Activated CD4-positive, alpha-beta T cell treated with anti-CD3 and anti-CD28 coated beads, Interleukin-2, Interleukin-4, amounts not matched to agents 100 ng/mL and 50 ng/mL, durations not matched to agents 16 hours and 8 hours (primary cell): ENCODE measurements at places on chromosomes 13 and 19.

DNA sequence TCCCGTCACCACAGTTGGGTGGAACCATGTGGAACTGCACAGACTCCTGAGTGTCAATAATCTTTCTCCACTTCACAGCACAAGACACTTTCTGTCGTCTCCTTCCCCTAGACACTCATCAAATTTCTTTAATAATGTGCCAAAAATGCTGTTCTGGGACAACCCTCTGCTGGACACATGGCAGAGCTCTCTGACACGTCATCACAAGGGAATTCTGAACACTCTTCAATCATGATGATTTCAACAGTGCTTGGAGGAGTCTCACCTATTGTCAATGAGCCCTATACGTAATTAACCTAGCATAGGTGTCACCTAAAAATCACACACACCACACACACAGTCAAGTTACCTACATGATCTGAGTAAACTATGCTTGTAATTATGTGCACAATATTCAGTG, 141.3 kb downstream of the STOML3 start:
- DNase-seq, result no peak

DNA sequence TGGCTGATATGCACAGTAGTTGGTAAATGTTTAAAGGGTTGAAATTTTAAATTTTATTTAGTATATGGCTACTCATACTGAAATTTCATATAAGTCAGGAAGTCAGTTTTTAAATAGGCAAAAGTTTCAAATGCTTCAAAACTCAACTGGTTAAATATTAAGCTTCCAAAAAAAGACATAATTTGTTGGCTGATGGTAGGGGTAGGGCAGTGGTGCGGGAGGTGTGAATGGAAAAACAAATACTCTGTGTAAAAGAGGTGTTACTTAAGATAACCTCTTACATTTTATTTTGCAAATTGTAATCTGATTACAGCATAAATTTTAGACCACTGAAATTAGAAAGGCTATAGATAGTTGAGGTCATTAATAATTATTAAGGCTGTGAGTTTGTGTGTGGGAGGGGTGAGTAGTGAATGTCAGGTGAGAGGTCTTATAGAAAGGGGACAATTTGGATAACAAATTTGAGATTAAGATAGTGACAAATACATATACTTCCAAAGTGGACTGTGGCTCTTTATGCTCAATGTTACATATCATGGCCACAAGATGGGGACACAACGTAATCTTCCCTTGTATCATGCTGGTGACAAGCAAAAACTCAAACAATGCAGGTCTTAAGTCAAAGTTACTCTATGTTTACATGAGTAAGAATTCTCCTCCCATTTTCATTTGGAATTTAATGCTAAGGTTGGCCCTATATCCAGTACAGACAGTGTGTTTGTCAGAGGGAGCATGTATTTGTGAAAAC, 36.6 kb upstream of the OXGR1 start:
- no peak for DNase-seq

DNA sequence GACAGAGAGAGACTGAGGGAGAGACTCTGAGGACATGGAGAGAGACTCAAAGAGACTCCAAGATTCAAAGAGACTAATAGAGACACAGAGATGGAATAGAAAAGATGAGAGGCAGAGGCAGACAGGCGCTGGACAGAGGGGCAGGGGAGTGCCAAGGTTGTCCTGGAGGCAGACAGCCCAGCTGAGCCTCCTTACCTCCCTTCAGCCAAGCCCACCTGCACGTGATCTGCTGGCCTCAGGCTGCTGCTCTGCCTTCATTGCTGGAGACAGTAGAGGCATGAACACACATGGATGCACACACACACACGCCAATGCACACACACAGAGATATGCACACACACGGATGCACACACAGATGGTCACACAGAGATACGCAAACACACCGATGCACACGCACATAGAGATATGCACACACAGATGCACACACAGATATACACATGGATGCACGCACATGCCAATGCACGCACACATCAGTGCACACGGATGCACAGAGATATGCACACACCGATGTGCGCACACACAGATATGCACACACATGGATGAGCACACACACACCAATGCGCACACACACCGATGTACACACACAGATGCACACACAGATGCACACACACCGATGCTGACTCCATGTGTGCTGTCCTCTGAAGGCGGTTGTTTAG, 3.3 kb upstream of the F10 start:
- no peak for DNase-seq

DNA sequence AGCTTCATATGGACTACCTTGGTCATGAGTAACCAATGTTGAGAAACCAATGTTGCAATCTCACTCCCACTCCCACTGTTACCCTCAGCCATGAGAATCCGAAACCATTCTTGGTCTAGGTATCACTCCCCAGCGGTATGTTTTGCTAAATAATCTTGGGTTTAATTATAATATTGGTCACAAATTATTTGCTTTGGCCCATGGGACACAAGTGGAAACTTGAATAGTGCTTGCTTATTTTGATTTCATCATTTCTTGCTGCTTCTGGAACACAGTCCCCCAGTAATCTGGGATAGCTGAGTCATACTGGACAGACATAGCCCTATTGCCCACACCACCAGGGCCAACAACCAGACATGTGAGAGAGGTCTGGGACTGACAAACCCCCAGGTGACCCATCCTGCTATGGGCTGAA, 171.6 kb upstream of the IPO5 start:
- DNase-seq, result no peak

DNA sequence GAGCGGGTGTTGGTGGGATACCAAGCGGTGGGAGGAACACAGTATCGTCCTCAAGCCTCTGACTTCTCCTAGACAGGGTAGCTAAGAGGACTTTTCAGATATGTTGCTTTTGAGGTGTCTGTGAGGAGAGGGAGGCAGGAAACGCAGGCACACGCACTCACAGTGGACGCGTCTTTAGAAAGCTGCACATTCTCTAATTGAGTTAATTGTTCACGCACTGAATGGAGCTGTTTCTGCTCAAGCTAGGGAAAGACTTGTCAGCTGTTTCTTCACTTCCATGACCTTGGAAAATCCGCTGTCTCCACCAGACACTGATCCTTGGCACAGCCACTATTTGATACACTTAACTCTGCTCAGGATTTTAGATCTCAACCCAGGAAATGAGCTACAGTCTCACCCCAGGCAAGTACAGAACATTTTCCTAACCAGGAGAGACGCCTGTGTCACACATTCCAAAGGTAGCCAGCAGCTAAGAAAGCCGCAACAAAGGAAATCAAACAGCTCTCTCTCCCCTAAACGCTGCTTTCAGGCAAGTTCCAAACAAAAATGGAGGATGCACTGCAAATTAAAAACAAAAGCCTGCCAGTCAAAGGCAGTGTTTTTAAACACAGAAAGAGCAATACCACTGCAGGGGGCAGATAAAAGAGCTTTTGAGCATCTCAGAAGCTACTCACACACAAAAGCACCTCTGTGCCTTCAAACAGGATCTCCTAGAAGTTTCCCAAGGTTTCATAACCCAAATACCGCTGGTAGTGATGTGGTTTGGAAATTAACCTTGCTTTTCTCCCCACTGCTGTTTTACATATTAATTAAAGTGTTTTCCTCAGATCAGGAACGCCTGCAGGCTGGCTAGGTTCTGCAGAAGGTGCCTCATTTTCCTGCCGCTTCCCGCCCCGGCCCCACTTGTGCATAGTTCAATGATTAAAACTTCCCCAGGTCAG, 57.3 kb downstream of the IRS2 start:
- no peak for DNase-seq

DNA sequence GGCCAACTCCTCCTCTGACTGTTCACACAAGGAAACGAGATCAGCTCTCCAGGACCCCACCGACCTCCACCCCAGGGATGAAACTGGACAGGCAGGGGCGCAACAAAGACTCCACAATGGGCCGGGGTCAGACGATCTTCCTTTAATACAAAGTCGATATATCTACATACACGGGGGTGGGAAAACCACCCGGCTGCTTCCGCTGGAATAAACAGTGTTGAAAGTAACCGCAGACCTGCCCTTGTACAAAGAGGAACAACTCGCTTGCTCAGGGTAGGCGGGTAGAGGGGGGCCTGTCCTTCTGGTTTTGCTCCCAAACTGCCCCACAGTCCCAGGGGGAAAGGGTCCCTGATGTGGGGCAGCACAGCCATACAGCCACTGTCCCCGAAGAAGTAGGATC, 135.2 kb downstream of the PTPRS start:
- no peak for DNase-seq

DNA sequence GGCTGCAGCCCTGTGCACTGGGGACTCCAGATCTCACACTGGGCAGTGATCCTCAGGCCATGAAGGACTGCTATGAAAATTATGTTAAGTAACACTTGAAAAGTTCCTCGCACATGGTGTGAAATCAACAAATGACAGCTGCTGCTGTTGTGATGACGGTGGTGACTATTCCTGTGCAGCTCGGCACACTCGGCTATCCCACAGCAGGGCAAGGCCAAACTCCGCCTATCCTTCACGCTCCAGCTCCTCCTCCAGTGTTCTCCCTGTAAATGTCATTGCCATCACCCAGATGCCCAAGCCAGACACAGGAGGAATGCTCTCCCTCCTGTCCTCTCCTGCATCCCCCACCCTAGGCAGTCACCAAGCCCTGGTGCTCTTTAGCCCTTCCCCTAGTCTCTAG, 31.3 kb downstream of the GRIK5 start:
- no peak for DNase-seq

DNA sequence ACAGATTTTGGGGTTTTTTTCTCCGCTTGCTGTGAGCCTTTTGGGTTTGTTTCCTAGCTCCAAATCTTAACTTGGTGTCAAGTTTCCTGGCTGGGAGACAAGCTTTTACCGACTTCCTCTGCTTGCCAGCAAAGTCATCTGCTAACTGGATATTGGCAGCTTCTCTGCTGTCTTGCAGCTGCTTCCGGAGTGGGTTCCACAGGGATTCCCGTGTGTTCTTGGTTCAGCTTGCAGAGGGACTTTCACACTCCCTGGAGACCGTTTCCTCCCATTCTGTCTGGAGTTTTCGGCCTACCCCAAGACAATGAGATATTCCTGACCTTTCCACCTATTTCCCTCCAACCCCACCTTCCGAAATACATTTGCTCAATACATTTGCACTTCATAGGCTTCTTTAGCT, 2.2 kb upstream of the COLGALT1 start:
- DNase-seq, result no peak

DNA sequence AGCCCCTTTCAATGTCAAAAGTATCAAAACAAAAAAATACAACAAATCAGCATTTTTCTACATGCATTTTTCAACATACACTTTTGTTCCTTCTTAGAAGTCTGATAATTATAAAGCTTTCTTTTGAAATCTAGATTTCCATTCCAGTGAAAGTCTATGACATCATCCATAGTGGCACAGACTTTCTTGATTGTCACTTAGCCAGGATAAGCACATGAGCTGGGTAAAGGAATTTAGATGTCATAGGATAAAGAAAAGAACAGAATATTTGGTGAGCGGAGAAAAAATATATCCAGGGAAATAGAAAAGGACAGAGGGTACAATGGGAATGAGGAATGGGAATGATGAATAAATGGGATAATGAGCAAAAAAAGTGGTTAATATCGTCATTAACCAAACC, 15.1 kb upstream of the TRPC4 start:
- DNase-seq, result no peak

- no peak for DNase-seq
Observed at GRCh38 chr13:103961784-103962183, 895.6 kb upstream of the SLC10A2 start.

- no peak for DNase-seq
Observed at GRCh38 chr19:48617146-48617937, 1.6 kb downstream of the RPL18 start.

DNA sequence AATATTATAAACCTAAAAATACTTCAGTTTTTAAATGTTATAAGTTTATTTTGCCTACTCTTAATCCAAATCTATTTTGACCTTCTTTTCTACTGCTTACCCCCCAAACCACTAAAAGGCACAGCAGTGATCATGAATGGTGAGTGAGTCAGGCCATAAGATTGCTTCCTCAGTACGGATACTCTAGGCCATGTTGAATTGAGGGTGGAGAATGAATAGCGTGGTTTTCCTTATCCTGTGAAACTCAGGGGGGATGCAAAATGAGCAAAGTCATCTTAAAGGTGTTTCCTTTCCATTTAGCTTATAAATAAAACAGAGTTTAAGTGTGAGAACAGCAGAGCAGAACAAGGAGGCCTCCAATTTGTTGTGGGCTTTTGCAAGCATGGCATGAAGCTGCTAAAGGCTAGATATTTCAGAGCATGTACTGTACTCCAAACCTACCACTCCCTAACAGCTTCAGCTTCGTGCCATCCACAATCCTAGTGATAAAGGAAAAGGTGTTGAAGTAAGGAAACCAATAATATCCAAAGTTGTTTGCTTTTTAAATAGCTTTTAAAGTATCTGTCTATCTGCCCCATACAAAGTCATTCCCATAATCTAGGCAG, 25.0 kb downstream of the SERPINE3 start:
- no peak for DNase-seq

DNA sequence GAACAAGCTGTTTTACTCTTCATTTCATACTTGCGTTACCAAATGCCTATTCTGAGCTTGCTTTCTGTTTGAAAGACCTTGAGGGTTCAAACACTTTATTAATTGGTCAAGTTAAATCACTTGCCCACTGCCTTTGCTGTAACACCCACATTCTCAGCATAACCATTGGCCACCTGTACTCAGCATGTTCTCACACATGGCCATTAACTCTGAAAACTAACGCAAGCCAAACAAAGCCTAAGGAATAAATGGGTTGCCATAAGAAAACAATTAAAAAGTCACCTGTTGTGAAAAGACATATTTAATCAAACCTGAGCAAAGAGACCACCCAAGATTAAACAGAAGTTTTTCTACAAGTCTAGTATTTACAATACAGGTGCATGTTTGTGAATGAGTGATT, 517.2 kb upstream of the SPRY2 start:
- no peak for DNase-seq

- no peak for DNase-seq
Observed at GRCh38 chr13:95642999-95643398, 1.5 kb downstream of the DZIP1 start.

GRCh38 chr13:110797230-110797877, 83.9 kb downstream of the ING1 start:
- no peak for DNase-seq

- DNase-seq, result no peak
Observed at GRCh38 chr19:3124630-3125029, 11.2 kb upstream of the GNA15 start.

DNA sequence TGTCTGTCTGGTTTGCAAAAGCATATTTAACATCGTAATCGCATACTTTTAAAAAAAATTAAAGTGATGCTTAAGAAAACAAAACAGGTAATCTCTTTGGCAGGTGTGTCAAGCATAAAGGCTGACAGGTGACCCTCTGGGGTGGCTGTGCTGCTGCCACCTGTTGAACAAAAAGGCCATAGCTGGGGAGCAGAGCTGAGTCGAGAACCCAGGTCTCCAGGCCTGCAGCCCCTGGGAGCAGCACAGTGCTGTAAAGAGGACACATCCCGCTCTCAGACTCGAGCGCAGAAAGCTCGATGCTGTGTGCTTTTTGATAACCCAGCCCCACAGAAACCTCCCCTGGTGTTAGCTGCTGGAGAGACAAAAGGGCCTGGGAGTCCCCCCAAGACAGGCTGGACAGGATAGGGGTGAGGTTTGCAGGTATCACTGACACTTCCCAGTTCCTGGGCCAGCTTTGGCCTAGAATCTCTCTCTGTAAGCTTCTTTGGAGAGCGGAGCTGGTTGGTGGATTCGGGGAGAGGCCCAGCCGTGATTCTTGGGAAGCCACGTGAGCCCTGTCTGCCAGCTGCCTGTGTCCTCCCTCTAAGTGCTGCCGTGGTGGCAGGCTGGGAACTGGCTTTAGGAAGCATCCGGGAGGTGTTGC, 66.9 kb downstream of the C13orf42 start:
- DNase-seq, result no peak

- DNase-seq, result no peak
Observed at GRCh38 chr19:12611361-12611699, 610 bp downstream of the ZNF791 start.

- DNase-seq, result no peak
Observed at GRCh38 chr13:111407381-111408131, 87.1 kb downstream of the TEX29 start.
